MM.1S (cell line): ENCODE measurements at places on chromosomes 3 and 15.

- no peaks in the 10 kb centered on the region for H3K27me3 ChIP-seq
- DNase-seq: no peak
- H3K4me1 ChIP-seq: no peaks in the 10 kb centered on the region
- H3K36me3 ChIP-seq: no peaks in the 10 kb centered on the region
These were observed 67.8 kb downstream of the BDH1 start for GRCh38 chr3:197487911-197488391.

- H3K36me3 ChIP-seq: no peaks in the 10 kb centered on the region
- H3K27me3 ChIP-seq: no peaks in the 10 kb centered on the region
- DNase-seq: no peak
- no peak overlapping the region for H3K27ac ChIP-seq
These were observed 256.1 kb upstream of the PROK2 start for GRCh38 chr3:72041076-72041475.

DNA sequence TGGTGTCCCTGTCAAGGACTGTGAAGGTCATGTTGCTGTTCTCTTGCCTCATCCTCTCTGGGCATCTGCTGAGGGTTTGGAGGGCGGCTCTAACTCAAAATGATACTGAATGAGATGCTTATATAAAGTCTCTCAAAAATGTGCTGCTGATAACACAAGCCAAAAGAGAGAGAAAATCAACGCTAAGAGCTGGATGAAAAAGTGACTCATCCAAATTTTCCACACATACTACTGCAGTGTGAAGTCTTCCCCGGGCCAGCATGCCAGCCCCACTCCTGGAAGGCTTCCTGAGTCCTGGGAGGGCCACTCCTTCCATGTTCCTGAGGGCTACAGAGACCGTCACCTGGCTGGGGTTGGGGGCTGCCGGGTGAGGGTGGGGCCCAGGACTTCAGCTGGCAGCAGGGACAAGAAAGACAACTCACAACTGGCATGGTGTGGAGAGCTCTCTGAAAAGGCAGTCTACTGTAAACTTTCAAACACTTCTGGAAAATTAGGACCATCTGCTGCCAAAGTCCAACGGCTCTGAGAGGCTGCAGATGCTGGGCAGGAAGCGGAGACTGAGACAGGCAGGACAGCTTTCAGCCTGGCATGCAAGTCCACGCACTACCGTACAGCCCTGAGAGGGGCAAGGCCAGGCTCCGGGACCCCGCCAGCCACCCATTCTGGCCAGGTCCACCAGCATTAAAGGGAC lies 200.3 kb downstream of the ADAMTS17 start:
- no peaks in the 10 kb centered on the region for H3K4me1 ChIP-seq
- DNase-seq: no peak
- no peaks in the 10 kb centered on the region for H3K36me3 ChIP-seq
- no peak overlapping the region for H3K4me3 ChIP-seq
- no peak overlapping the region for H3K27ac ChIP-seq

DNA sequence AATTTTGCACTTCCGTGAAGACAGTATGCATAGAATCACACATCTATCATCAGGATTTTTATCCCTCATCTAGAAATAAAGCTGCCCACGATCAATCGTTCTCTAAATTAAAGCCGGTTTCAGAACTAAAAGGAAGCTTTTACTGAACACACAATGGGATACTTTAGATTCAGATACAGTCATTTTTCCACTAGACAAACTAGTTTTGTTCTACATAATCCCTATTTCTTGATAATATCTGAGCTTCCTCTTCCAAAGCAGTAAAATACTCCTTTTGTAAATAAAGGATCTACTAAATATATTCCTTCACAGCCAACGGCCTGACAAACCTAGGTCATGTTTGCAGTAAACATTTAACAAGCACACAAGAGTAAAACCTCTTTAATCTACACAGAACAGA lies 2.0 kb upstream of the GANC start:
- H3K4me3 ChIP-seq: no peak overlapping the region
- H3K4me1 ChIP-seq: peaks cover 11% of the 10 kb centered on the region
- H3K36me3 ChIP-seq: no peaks in the 10 kb centered on the region
- DNase-seq: no peak
- no peaks in the 10 kb centered on the region for H3K27me3 ChIP-seq

DNA sequence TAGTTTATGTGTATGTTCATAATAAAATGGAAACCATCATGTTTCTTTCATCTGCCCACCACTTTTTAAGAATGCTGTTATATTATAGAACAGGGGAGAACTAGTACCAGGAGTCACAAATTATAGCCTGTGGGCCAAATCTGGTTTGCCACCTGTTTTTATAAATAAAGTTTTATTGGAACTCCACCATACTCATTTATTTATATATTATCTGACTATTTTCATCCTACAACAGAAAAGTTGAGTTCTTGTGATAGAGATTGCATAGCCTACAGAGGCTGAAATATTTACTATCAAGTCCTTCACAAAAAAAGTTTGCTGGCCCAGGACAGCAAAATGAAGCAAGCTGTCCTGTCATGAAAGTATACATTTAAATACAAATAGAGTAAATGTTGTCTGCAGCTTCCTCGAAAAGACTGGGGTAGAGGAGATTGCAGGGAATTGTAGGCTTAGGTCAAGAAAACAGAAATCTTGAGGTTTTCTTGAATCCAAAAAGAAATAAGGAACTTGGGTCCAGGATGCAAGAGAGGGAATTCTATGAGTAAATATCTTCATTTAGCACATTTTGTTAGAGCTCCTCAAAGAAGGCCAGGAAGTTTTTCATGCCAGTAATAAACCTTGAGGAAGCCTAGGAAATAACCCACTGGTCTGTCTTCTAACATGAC lies 41.1 kb downstream of the FILIP1L start:
- DNase-seq: no peak
- H3K27me3 ChIP-seq: no peaks in the 10 kb centered on the region
- no peak overlapping the region for H3K4me3 ChIP-seq

DNA sequence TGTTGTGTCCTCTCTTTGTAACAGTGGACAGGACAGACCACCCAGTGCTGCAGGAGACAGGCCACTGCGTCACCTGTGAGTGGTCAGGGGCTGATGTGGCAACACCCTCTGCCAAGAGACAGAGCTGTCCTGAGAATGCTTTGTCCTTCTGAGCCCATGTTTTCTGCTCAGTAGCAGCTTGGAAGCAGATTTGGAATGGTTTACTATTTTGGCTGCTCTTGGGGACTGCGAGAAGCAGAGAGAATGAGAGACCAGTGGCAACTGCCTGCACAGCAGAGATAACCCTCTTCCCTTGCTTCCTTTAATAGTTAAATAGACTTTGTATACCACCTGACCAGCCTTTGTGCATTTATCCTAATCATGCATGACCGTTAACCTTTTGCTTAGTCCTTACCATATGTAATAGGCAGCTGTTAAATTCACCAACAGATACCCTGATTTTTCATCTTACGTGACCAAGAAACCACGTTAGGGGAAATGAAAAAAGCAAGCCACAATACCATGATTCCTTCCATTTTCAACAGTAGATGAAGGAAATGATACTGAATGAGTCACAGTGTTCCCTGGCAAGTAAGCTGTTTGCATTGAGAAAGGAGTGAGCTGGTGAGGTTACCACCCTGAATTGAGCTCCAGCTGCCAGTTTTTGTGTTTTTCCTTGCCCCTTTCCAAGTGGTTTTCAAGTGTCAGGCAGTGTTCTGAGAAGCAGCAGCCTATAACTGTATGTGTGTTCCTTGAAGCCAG lies 35.5 kb downstream of the B3GALNT1 start:
- peaks cover 9% of the 10 kb centered on the region for H3K4me1 ChIP-seq
- H3K27me3 ChIP-seq: no peaks in the 10 kb centered on the region
- H3K4me3 ChIP-seq: no peak overlapping the region

- DNase-seq: no peak
- no peaks in the 10 kb centered on the region; the same call in 1 of the 2 replicates for H3K27me3 ChIP-seq
- no peak overlapping the region for H3K4me3 ChIP-seq
- H3K36me3 ChIP-seq: no peaks in the 10 kb centered on the region
- H3K27ac ChIP-seq: no peak overlapping the region
These were observed 2.6 kb upstream of the FLNB start for GRCh38 chr3:58005669-58006068.

DNA sequence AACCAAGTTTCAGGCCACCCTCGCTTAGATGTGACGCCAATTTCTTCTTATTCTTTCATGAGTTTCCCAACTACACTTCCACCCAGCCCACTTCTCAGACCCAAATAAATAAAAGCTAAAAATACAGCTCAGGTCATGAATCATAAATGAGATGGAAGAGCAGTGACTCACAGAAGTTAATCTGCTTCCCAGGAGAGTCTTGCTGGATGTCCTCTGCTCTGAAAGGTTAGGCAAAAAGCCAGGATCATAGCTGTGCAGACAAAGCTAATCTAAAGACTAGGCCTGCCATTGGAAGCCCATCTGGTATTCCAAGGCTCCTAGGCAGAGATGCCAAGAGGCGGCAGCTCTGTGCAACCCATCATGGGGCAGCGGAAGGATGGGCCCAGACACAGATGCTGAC lies 24.1 kb downstream of the SHC4 start:
- H3K27me3 ChIP-seq: no peaks in the 10 kb centered on the region
- no peaks in the 10 kb centered on the region for H3K4me1 ChIP-seq
- DNase-seq: no peak
- H3K36me3 ChIP-seq: no peaks in the 10 kb centered on the region

GRCh38 chr15:85750319-85751290 lies 44.1 kb downstream of the KLHL25 start:
- H3K4me1 ChIP-seq: no peaks in the 10 kb centered on the region
- DNase-seq: no peak
- H3K27ac ChIP-seq: no peak overlapping the region
- H3K27me3 ChIP-seq: no peaks in the 10 kb centered on the region

GRCh38 chr3:66442254-66443117 lies 58.3 kb downstream of the LRIG1 start:
- no peak for DNase-seq
- H3K4me1 ChIP-seq: no peaks in the 10 kb centered on the region
- H3K36me3 ChIP-seq: no peaks in the 10 kb centered on the region
- no peak overlapping the region for H3K4me3 ChIP-seq

GRCh38 chr15:80527406-80527805 lies 123.2 kb downstream of the ARNT2 start:
- no peak overlapping the region for H3K4me3 ChIP-seq
- no peaks in the 10 kb centered on the region for H3K36me3 ChIP-seq
- DNase-seq: no peak
- no peaks in the 10 kb centered on the region for H3K4me1 ChIP-seq
- no peaks in the 10 kb centered on the region for H3K27me3 ChIP-seq

DNA sequence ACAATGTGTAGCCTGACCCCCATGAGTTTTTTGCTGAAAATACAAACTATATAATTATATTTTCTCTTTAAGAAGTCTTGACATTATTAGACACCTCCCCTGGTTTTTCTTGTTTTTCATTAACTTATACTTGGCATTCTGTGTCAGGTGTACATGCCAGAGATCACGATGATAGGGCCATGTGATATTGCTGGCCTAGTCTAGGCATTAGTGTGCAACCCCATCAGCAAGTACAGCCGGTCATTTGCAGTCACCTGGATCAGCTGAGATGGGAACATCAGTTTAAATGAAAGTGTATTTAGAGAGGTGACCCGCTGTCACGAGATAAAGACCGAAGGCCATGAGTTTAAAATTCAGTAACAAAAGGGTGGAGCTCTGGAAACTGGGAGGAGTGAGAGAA lies 12.6 kb upstream of the SPPL2A start:
- H3K36me3 ChIP-seq: no peaks in the 10 kb centered on the region
- H3K27me3 ChIP-seq: no peaks in the 10 kb centered on the region
- H3K4me3 ChIP-seq: no peak overlapping the region
- H3K27ac ChIP-seq: no peak overlapping the region
- no peaks in the 10 kb centered on the region for H3K4me1 ChIP-seq

DNA sequence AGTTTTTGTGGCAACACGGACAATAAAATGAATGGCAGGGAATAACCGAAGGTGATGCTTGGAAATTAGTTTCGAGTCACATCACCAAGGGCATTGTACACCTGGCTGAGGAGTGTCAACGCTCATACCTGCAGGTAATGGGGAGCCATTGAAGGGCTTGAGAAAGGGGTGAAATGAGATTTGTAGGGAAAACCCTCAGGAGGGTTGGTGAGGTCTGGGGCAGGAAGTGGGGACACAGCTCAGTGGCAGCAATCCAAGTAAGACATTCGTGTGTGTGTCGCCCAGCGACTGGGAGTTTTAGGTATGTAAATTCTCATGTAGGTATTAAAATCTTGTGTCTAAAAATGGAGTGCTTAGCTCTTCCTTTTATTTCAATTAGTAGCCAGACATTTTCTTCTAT lies 14.3 kb downstream of the PARP14 start:
- no peaks in the 10 kb centered on the region for H3K4me1 ChIP-seq
- H3K4me3 ChIP-seq: no peak overlapping the region
- no peaks in the 10 kb centered on the region for H3K27me3 ChIP-seq
- no peak overlapping the region for H3K27ac ChIP-seq

DNA sequence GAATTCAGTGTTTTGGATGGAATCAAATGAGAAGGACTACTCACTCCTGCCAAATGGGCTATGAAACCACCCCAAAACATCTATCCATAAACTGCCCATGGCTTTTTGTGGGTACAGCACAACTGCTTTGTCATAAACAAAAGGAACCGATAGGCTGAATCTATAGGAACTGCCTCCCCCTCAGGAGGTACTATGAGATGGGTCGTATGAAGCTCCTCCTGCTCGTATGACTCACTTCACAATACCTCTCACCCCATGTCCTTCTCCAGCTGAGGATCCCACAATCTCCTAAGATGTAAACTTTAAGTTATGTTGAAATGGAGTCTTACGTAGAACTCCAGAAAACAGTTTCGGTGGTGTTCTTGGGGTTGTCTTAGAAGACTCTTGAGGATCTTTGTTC lies 129.9 kb upstream of the SAMMSON start:
- no peaks in the 10 kb centered on the region for H3K27me3 ChIP-seq
- H3K36me3 ChIP-seq: no peaks in the 10 kb centered on the region

GRCh38 chr3:179027326-179027900 lies 44.2 kb downstream of the ZMAT3 start:
- H3K36me3 ChIP-seq: no peaks in the 10 kb centered on the region
- no peak overlapping the region for H3K4me3 ChIP-seq
- H3K27ac ChIP-seq: no peak overlapping the region
- H3K4me1 ChIP-seq: no peaks in the 10 kb centered on the region

DNA sequence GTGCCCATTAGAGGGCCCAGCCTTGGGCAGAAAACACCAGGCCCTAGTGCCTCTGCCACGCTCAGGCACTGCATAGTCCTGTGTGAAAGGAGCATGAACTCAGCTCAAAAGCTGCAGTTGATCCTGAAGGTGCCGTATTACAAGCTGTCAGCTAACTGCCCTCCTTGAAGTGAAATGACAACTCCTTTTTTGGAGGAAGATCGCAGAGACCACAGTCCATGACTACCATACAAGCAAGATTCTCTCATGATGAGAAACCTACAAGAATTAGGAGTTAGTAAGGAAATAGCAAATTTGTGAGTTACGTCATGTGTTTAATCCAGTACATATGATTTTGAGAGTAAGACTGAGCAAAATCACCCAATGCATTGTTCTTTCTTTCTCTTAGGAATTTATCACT lies 513.9 kb upstream of the NR2F2 start:
- H3K4me3 ChIP-seq: no peak overlapping the region
- H3K36me3 ChIP-seq: no peaks in the 10 kb centered on the region
- no peak overlapping the region for H3K27ac ChIP-seq
- no peaks in the 10 kb centered on the region for H3K27me3 ChIP-seq
- no peaks in the 10 kb centered on the region for H3K4me1 ChIP-seq

DNA sequence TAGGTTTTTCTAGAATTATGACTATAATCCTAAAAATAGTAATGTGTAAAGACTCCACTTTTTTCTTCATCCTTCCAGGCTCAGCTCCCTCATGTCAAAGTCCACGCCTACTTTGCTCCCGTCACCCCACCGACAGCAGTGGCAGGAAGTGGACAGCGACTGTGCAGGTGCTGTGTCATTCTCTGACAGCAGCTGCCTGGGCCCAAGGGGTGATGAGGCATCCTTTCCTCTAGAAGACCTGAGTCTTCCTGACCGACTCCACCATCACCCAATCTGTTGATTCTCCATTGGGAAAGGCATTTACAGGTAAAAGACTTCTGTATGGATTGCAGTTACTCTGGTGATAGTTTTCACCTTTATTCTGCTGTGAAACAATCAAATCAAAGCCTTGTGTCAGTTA lies 54.8 kb downstream of the UBP1 start:
- DNase-seq: no peak
- H3K27me3 ChIP-seq: no peaks in the 10 kb centered on the region
- no peaks in the 10 kb centered on the region for H3K4me1 ChIP-seq
- no peak overlapping the region for H3K4me3 ChIP-seq
